ENCODE measurements at places on chromosomes 3 and 15.

DNA sequence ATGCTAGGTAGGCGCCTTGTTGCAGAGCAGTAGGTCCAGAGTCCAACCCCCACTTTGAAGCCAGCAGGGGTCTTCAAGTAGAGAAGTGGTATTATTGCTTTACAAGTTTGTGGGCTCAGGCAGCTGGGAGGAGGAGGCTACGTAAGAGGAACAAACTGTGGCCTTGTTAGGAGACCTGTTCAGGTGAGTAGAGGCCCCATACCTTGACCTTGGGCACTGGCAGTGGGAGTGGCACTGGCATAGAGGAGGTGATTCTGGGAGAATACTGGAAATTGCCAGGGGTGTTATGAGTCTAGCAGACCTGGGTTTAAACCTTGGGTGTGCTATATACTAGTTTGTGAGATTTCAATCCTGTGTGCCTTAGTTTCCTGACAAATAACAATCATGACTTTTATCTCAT lies 34.6 kb upstream of the SCAANT1 start:
- DNase-seq = no peak

DNA sequence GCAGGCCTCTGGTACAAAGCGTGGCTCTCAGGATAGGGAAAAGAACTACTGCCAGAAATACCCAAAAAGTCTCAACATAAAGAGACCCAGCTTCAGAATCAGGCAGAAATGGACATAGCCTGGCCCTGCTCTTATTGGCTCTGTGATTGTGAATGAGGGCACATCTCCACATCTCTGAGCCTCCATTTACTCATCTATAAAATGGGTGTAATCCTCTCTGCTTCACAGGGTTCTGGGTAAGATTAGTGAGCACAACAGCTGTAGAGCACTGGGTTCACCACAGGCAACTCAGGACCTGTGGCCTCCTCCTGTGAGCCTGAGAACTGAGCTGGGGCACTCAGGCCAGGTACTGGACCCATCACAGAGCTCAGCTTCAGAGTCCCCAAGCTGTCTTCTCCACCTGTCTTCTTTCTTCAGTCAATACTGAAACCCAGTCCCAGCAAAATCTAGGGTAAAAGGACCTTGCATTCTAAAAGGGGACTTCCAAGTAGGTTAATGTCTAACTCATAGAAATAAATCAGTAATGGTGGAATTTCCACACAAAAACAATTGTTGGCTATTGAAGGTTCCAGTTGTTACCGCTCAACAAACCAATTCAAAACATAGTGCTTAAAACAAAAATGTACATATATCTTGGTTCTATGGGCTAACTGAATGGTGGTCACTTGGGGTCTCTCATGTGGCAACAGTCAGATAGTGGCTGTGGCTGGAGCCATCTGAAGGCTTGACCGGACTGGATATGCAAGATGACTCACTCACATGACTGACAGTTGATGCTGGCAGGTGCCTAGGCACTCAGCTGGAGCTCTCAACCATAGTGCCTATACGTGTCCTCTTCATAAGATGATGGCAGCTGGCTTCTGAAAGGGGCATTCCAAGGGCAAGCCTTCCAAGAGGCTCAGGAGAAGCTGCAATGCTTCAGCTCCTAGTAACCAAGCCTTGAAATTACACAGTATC lies 47.3 kb downstream of the TRIM42 start:
- no peak for DNase-seq

- no peak for DNase-seq
These were observed 6.7 kb upstream of the NCEH1 start for GRCh38 chr3:172717493-172718088.

DNA sequence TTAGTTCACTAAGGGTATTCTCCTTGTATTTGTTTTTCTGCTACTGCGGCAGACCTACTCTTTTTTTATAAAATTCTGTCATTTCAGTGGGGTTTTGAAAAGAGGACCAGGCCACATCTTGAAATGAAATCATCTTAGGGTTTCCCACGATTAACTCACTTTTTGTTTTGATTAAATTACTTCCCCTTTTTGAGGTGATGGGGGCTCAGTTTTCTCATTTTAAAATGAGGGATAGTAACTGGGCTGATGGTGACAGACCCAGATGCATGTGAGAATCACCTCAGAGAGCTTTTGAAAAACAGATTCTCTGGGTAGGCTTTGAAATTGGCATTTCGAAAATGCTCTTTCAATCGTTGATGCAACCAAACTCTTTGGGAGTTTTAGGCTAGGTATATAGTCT lies 24.2 kb downstream of the UBE2Q2 start:
- no peak for DNase-seq

- DNase-seq = no peak
These were observed 32.3 kb downstream of the EXOG start for GRCh38 chr3:38528457-38528856.

GRCh38 chr3:76923485-76923884 lies 116.4 kb upstream of the ROBO2 start:
- no peak for DNase-seq

DNA sequence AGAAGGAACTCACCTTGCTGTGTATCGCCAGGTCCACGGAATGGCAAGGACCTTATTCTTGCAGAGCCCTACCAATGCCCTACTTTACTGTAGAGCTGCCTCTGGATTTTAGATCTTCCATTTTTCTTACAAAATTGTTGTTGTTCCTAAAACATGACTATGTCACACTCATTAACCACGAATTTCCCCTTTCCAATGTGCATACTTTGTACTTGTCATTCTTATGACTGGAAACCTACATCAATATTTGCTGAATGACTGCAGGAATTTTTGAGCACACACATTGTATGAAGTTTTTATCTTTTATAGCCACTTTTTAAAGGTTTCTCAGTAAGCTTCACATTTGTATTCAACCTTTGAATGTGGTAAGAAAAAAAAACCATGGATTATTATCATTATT lies 35.9 kb upstream of the CMSS1 start:
- no peak for DNase-seq

DNA sequence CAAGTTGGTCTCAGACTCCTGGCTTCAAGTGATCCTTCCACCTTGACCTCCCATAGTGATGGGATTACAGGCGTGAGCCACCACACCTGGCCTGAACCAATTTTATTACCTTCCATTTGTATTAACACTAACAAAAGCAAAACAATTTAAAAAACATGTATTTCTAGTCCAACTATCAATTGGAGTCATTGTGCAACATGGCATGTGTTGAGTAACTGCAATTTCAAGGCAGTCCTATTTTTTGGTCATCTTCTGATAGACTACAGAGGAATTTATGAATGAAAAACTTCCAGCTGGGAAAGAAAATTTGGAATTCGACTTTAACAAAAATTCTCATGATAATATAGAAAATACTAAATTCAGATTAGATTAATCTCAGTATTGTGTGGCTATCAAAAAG lies 16.8 kb downstream of the SPTSSB start:
- no peak for DNase-seq

DNA sequence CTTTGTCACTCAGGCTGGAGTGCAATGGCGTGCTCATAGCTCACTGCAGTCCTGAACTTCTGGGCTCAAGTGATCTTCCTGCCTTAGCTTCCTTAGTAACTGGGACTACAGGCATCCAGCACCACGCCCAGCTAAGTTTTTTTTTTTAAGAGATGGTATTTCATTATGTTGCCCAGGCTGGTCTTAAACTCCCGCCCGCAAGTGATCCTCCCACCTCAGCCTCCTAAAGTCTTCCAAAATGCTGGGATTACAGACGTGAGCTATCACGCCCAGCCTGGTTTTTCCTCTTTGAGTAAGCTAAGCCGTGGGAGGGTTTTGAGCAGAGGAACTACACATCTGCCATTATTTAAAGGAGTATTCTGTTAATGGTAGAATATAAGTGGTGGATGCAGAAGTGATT lies 7.4 kb upstream of the LRRFIP2 start:
- no peak for DNase-seq

- no peak for DNase-seq
These were observed 37.3 kb downstream of the PTH1R start for GRCh38 chr3:46914849-46915248.

DNA sequence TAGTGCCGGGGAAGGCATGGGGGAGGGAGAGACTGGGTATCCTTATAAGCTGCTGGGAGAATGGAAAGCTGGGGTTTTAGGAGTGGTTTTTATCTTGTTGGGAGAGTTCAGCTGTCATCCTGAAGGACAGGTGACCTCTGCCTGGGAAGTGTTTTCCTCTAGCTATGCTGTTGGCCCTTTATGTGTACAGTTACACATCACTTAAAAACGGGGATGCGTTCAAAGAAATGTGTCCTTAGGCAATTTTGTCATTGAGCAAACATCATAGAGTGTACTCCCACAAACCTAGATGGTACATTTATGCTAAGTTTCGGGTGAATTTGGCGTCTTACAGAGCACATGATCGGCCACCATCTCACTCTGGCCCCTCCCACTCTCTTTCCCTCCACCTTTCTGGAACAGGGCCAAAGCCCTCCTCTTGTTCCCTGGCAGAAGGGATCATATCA lies 164.3 kb upstream of the NUDT16 start:
- DNase-seq = no peak

GRCh38 chr15:25718169-25718536 lies 145.0 kb downstream of the ATP10A start:
- no peak for DNase-seq

DNA sequence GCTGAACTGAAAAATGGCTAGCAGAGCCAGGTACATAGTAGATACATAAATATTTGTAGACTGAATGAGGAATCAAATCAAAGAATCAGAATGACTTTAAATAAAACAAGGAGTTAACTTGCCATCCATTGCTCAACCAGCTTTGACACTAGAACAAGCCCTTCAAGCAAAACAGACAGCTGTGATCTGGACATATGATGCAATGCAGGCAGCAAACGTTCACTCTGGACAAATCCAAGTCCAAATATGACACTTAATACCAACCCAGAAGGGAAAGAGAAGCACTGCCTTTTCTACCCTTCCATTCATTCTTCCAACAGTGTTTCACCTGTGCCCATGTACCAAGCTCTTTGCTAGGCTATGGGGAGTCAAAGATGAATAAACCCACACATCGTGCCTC lies 4.5 kb downstream of the THRB start:
- no peak for DNase-seq

DNA sequence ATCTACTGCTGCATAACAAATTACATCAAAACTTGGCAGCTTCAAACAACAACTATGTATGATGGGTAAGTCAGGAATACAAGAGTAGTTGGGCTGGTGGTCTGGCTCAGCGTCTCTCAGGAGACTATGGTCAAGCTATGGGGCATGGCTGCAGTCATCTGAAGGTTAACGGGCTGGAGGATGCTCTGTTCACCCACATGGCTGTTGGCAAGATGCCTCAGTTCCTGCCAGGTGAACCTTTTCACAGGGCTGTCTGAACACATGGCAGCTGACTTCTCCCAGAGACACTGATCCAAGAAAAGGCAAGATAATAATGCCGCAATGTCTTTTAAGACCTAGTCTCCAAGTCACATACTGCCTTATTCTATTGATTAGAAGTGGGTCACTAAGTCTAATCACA lies 63.7 kb downstream of the GPR176 start:
- DNase-seq = no peak

GRCh38 chr3:4340077-4340410 lies 36.9 kb downstream of the SETMAR start:
- no peak for DNase-seq

- no peak for DNase-seq
These were observed 10.1 kb upstream of the RBM5 start for GRCh38 chr3:50078622-50079021.

GRCh38 chr15:52551762-52552161 lies 17.1 kb downstream of the ARPP19 start:
- no peak for DNase-seq

Measured in D721Med (cell line).